ENCODE measurements at places on chromosomes 7 and 10.

GRCh38 chr7:1738956-1739355, 68.9 kb downstream of the ELFN1 start:
- DNase-seq = no peak

DNA sequence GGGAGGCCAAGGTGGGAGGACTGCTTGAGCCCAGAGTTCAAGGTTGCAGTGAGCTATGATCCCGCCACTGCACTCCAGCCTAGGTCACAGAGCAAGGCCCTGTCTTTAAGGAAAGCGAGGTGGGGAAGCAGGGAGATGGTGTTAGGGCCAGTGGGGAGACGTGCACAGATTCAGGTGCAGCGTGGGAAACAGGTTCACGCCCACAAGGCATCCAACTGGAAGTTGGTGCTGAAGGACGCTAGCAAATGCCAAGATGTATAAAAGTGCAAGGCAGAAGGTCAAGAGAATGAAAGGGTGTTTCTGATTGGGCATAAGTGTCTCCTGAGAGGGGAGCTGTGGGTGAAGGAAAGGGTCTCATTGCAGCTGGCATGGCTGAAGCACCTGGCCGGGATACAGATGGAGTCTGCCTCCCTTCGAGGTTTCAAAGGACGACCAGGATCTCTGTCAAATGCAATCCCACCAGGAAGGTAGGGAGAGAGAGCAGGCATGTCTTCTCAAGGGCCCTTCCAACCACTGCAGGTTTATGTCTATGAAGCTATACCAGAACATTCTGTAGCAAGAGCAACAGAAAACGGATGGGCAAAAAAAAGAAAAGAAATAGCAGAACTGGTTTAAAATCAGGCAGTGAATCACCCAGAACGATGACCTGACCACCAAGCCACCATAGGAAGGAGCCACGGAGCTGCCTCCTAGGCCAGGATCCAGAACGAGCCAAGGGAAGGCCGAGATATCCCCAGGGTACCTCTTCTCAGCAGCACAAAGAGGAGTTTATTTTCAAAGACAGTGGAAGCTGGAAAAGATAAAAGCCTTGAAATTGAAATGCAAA, 43.2 kb downstream of the GSDME start:
- no peak for DNase-seq

DNA sequence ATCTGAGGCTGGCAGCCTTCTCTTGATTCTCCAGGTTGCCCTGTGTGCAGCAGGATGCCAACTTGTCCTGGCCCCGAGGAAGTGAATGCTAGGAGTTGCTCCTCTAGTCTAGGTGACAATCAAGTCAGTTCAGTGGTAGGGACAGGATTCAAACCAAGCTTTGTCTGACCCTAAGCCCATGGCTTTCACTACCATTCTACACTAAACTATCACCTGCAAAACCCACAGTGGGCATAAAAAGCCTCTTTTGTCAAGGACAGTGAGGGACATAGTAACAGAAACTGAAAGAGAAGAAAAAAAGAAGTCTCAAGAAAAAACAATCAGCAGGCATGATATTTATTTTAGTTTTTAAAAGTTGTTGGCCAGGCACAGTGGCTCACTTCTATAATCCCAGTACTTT, 33.5 kb downstream of the KCNMA1 start:
- no peak for DNase-seq

- DNase-seq = no peak
These were observed 5.9 kb downstream of the PIK3CG start for GRCh38 chr7:106870983-106871410.

GRCh38 chr7:26556061-26556881, 264.6 kb downstream of the SNX10 start:
- no peak for DNase-seq

- DNase-seq = no peak
These were observed 109.9 kb downstream of the AHR start for GRCh38 chr7:17408245-17408903.

DNA sequence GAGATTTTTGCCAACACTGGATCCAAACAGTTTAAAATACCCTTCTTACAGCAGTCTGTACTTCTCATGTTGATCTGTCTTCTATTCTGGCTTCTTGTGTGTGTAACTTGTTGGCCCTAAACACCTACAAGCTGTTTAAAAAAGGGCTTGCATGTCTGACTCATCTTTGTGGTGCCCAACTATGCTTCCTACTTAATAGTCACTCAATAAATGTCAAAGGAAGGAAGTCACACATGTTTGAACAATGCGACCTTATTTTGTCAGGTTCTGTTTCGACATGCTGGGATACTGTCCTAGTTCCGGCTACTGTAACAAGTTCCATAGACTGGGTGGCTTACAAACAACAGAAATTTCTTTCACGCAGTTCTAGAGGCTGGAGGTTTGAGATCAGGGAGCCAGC, 9.4 kb upstream of the GRK5 start:
- no peak for DNase-seq
